ENCODE measurements at places on chromosomes 2 and 18.

DNA sequence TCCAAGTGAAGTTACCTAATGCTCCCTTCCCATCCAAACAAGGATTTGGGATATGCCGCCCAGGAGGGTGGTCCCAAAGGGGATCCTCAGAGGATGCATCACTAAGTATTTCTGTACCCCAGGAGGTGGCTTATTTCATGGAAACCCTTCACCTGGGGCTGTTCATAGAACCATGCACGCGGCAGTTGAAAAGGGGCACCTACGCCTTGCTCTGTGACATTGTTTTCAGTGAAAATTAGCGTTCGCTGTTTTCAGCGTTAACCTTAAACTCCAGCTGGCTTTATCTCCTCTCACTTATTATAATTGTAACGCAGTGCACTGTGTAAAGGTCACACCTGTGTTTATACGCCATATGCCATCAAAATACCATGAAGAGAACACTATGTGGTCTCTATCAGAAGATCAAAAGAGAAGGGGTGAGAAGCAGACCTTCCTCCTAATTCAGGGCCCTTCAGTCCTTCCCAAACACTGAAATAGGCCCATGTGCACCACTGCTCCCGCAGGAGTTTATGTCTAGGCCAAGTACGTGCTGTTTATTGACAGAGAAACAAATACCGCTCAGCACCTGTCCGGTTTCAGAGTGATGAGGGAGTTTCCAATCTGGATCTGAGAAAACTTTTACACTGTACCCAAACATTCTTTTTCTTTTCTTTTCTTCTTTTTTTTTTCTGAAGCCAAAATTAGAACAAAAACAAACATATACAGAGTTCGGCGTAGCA lies 162.1 kb downstream of the BCL2 start:
- no peak for DNase-seq

DNA sequence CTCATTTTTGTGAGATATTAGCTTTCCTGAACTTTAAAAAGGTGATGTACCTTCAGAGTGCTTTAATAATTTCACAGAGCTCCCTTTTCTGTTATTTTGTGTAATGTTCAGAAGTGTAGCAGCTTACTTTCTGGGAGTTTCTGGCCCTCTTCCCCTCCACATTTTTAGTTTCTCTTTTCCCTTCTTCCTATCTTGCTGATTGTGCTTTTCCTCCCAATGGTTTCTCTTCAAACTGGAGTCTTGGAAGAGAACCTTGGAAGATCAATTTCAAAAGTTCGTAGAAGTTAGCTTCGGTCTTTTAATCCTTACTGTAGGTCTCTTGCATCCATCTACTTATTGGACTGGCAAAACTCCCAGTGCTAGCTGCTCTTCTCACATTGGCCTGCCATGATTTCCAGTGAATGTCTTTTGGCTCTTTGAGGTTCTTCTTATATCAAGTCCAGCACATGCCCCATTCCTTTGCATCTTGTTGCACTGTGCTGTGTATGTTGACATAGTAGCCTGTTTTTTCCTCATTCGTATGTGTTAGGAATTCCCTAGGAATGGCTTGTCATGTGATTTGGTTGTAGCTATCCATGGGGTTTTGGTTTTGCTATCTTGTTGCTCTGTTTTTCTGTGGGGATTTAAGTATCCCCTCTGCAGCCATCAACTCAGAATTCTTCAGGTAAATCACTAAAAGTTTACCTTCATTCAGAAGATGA lies 7.8 kb downstream of the CCNT2 start:
- no peak for DNase-seq

- DNase-seq, result no peak
Measured at GRCh38 chr2:226874749-226875148, 38.9 kb downstream of the RHBDD1 start.

- DNase-seq, result no peak
Measured at GRCh38 chr18:57807336-57808117, 4.4 kb upstream of the ATP8B1 start.

- DNase-seq, result no peak
Measured at GRCh38 chr2:204365811-204366210, 179.5 kb upstream of the PARD3B start.

DNA sequence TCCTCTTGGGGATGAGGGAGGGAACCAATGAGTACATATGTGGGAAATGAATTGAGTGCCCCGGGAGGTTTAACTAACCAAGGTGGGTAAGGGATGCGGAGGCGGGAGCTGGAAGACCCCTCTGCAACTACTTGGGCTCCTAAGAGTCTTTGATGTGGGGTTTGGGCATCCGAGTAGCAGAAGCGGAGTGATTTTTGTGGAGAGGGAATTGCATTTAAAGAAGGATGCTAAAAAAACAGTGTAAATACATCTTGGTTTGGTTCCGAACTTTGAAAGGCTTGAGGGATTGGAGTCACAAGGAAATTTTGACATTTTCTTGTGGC lies 215.7 kb downstream of the MCFD2 start:
- DNase-seq, result no peak

GRCh38 chr2:16287831-16288230 lies 347.5 kb downstream of the MYCN start:
- no peak for DNase-seq

DNA sequence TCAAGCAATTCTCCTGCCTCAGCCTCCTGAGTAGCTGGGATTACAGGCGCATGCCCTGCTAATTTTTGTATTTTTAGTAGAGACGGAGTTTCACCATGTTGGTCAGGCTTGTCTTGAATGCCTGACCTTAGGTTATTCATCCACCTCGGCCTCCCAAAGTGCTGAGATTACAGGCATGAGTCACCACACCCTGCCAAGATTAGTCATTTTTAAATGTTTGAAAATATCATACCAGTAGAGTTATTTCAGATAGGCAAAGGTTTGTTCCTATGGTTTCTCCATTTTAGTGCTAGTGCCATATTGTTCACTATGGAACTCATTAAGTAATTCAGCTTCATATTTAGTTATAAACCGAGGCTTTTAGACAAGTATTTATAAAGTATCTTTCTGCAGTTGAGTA lies 52.3 kb downstream of the HIBCH start:
- no peak for DNase-seq

DNA sequence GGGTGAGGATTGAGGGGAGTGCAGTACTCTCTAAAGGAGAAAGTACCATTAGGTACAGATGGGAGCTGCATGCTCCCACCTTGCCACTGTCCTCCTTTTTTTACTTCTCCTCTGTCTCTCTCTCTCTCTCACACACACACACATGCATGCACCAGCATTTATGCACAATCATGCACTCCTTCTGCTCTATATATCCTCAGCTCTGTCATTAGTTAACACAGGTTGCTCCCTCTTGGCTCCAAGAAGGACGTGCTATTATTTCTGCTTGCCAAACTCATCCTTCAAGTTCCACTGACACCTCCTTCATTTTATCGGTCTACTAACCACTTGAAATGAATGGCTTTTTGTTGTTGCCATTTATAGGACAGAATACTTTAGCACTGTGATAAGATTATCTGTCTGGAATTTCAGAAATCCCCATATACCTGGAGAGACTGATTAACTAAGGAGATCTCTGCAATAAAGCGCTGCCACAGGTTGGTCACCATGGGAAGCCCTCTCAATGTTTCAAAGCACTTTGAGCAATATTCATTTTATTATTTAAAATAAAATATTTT lies 178.5 kb upstream of the TRIB2 start:
- no peak for DNase-seq

- DNase-seq, result no peak
Measured at GRCh38 chr2:224009605-224010315, 29.3 kb downstream of the SERPINE2 start.

GRCh38 chr18:74896390-74896991 lies 298.8 kb downstream of the ZNF407 start:
- peak; percentile 20 for DNase-seq

DNA sequence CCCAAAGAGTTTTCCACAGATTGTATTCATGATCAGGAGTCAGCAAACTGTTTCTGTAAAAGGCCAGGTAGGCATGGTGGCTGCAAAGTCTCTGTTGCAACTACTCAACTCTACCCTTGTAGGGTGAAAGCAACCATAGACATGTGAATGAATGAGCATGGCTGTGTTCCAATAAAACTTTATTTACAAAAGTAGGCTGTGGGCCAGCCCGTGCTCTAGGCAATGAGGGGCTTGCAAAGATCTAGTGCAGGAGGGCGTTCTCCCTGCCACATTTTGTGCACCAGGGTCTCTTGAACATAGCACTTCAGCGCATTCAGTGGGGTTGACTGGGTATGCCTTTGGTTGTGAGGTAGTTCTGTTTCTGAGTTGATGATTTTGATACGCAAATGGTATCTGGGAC lies 85.8 kb downstream of the ST6GAL2 start:
- DNase-seq, result no peak
